Skeletal muscle tissue (tissue), 5 donors: ENCODE measurements at places on chromosomes 6 and 20. TPM values are rescaled to one million over a fixed set of nuclear protein-coding genes. Genes with fewer than 3 reads are reported as not detected.

Gene DNAJC5
- total RNA-seq: 30.3 TPM

Gene MLN
- total RNA-seq: not detected

Gene LBP
- 0.52 TPM for total RNA-seq

Gene ATP6V1G2
- total RNA-seq: 1.0 TPM

Gene ACSS1
- total RNA-seq: 8.9 TPM

Gene TSHZ2
- 9.9 TPM for total RNA-seq

Gene TMEM244
- not detected for total RNA-seq

Gene THEMIS
- total RNA-seq: under 0.01 TPM

Gene PDYN
- total RNA-seq: not detected

Gene HLA-DRB5
- 14.6 TPM for total RNA-seq

Gene C20orf144
- not detected for total RNA-seq

Gene GSTA1
- not detected for total RNA-seq

Gene C6orf120
- total RNA-seq: 19.8 TPM

Gene RIPK1
- total RNA-seq: 14.6 TPM
